Fibroblast of lung (primary cell): ENCODE measurements at places on chromosomes 2 and 18.

- no peak overlapping the region for H3K4me3 ChIP-seq
- DNase-seq: no peak
- H3K4me1 ChIP-seq: peaks cover 29% of the 10 kb centered on the region
- no peak overlapping the region for H3K27ac ChIP-seq
- H3K36me3 ChIP-seq: no peaks in the 10 kb centered on the region
- H3K27me3 ChIP-seq: no peaks in the 10 kb centered on the region
These were observed 423.6 kb upstream of the TNP1 start for GRCh38 chr2:217283460-217283859.

- no peaks in the 10 kb centered on the region for H3K36me3 ChIP-seq
- peak overlapping the region; percentile 68 for H3K4me3 ChIP-seq
- H3K27me3 ChIP-seq: peaks cover 23% of the 10 kb centered on the region
- H3K27ac ChIP-seq: no peak overlapping the region
These were observed 665 bp upstream of the CACNB4 start for GRCh38 chr2:152099367-152100050.

GRCh38 chr2:135096665-135097446 lies 44.8 kb downstream of the RAB3GAP1 start:
- DNase-seq: peak; percentile 52
- peak overlapping the region; percentile 20 for H3K27ac ChIP-seq
- H3K4me1 ChIP-seq: no peaks in the 10 kb centered on the region
- H3K36me3 ChIP-seq: no peaks in the 10 kb centered on the region
- H3K27me3 ChIP-seq: no peaks in the 10 kb centered on the region

DNA sequence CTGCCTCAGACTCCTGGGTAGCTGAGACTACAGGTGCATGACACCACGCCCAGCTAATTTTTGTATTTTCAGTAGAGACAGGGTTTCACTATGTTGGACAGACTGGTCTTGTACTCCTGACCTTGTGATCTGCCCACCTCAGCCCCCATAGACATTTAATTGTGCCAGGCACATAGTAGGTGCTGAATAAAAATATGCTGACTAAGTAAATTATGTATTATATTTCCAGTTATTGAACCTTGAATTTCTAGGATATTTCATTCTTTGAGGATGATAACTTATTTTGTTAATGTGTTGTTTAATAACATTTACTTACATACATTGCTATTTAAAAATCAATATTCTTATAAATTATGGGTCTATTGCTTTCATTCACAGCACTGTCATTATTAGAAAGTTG lies 190.4 kb upstream of the LRRTM4 start:
- no peaks in the 10 kb centered on the region for H3K27me3 ChIP-seq
- no peaks in the 10 kb centered on the region for H3K4me1 ChIP-seq
- no peaks in the 10 kb centered on the region for H3K36me3 ChIP-seq
- H3K4me3 ChIP-seq: no peak overlapping the region
- DNase-seq: no peak

DNA sequence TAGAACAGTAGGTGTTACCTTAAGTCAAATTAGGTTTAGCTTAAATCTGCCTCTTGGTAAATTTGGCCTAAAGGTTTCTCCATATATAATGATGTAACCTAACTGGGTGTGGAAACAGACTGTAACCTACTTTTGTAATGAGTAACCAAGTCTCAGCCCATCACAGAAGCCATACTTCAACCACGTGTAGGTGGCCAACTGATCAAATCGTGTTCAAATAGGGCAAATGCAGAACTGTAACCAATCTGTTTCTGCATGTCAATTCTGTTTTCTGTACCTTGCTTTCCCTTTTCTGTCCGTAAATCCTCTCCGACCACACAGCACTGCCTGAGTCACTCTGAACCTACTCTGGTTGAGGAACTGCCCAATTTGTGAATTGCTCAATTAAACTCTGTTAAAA lies 34.0 kb upstream of the PLA2R1 start:
- no peak for DNase-seq
- H3K4me3 ChIP-seq: no peak overlapping the region
- H3K27me3 ChIP-seq: no peaks in the 10 kb centered on the region
- no peaks in the 10 kb centered on the region for H3K4me1 ChIP-seq
- H3K27ac ChIP-seq: no peak overlapping the region

DNA sequence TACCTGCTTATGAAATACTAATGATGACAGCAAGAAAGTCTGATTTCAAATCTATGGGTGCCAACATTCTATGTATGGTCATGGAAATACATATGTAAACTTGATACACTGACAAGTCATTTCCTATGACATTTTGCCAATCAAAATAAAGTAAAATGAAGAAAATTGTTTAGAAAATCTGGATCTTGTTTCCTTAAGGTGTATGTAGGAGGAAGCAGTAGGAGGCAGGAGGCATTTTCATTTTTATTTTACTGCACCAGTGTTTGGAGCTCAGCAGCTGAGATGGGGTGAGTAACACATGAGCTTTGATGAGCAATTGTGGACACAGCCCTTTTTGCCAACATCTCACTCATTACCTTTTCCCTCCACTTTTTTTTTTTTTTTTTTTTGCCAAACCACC lies 167.0 kb downstream of the AFF3 start:
- H3K4me1 ChIP-seq: peaks cover 2% of the 10 kb centered on the region
- no peaks in the 10 kb centered on the region for H3K36me3 ChIP-seq
- H3K27ac ChIP-seq: no peak overlapping the region
- H3K4me3 ChIP-seq: no peak overlapping the region
- H3K27me3 ChIP-seq: no peaks in the 10 kb centered on the region

GRCh38 chr2:20588918-20589871 lies 61.7 kb downstream of the HS1BP3 start:
- no peak for DNase-seq
- no peaks in the 10 kb centered on the region for H3K27me3 ChIP-seq
- H3K36me3 ChIP-seq: no peaks in the 10 kb centered on the region

DNA sequence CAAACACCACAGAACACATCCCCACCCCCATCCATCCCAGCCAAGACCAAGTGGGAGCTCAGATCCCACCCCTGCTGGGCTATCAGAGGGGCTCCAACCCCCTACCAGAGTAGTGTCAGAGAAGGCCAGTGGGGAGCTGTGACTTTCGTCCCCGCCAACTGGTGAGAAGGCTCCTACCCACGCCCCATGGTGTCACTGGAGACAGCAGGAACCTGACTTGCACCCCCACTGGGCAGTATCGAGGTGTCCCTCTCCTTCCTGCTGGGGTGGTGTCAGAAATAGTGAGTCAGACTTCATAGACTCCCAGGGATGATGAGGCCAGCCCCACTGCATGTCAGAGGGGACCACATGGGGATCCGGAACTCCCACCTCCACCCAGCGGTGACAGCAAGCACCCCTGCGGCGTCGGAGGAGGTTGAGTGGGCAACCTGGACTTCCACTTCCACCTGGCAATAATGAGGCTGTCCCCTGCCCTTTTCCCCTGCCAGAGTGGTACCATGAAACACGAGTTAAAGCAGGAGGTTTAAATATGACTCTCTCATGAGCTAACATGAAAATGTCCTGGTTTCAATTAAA lies 106.7 kb downstream of the CTIF start:
- DNase-seq: no peak
- no peak overlapping the region for H3K27ac ChIP-seq
- H3K36me3 ChIP-seq: no peaks in the 10 kb centered on the region
- no peak overlapping the region for H3K4me3 ChIP-seq

DNA sequence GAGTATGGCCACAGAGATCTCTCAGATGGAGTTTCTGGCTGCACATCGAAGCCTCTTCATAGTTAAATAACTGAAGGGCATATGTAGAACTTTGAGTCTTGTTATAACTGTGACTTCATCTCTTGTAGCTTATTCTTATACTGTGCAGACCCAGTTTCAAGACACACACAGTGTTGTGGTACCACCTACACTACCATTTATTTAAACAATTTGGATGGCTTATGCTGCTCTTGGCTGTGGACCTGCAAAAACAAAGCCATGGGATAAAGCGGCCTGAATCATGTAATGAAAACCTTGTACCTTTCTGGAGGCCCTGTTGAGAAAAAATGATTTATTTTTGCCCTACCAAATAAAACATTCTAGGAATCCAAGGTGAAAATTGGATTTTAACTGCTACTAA lies 262.8 kb upstream of the RASGRP3 start:
- H3K4me3 ChIP-seq: no peak overlapping the region
- H3K27me3 ChIP-seq: no peaks in the 10 kb centered on the region
- H3K27ac ChIP-seq: no peak overlapping the region
- peaks cover 52% of the 10 kb centered on the region for H3K4me1 ChIP-seq
- DNase-seq: peak; percentile 91

DNA sequence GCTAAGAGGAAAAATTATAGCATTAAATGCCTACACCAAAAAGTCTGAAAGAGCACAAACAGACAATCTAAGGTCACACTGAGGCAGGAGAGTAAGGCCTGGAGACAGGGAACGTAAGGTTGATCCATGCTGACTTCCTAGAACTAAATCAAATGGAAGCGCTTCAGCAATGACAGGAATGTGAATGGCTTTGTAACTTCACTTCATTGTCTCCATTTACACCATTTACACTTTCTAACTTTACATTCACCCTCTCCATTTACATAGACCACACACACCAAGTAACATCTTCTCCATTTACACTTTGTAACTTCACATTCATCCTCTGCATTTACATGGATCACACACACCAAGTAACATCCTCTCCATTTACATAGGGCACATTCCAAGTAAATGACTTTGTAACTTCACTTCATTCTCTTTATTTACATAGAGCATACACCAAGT lies 103.1 kb upstream of the SPATS2L start:
- H3K4me1 ChIP-seq: no peaks in the 10 kb centered on the region
- H3K27me3 ChIP-seq: no peaks in the 10 kb centered on the region
- no peak overlapping the region for H3K27ac ChIP-seq

DNA sequence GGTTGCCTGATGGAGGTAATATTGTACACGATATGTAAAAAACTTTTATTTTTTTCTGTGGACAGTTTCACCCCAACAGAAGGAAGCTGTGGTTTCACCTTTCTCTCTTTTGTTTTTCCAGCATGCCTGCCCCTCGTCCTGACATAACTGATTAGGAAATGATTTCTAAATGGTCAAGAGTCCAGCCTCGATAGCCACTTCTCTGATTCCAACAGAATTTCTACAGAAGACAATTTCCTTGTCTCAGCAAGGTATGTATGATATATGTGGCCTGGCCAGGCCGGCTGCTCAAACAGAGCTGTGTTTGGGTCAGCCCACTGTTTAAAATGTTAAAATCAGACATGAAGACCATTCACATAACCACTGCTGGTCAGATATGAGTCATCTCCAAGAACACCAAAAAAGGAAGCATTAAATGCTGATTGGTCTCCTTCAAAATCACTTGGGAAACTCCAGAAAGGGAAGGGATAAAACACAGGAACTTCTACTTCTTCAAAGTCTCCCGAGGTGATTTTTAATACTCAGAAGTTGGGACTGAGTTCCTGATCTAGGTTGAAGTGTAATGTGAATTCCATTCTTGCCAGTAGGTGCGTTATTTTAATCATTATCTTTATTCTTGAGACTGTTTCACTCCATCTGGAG lies 22.3 kb downstream of the ATP8B1 start:
- H3K27me3 ChIP-seq: no peaks in the 10 kb centered on the region
- peaks cover 30% of the 10 kb centered on the region for H3K4me1 ChIP-seq
- peak; percentile 94 for DNase-seq
- peaks cover 2% of the 10 kb centered on the region for H3K36me3 ChIP-seq

GRCh38 chr2:17455343-17455742 lies 62.9 kb downstream of the RAD51AP2 start:
- H3K4me3 ChIP-seq: no peak overlapping the region
- no peaks in the 10 kb centered on the region for H3K36me3 ChIP-seq
- no peak overlapping the region for H3K27ac ChIP-seq
- no peaks in the 10 kb centered on the region for H3K27me3 ChIP-seq
- no peaks in the 10 kb centered on the region for H3K4me1 ChIP-seq

- H3K36me3 ChIP-seq: no peaks in the 10 kb centered on the region
- H3K4me1 ChIP-seq: peaks cover 5% of the 10 kb centered on the region
- H3K27me3 ChIP-seq: no peaks in the 10 kb centered on the region
- no peak overlapping the region for H3K27ac ChIP-seq
These were observed 5.4 kb upstream of the PUM2 start for GRCh38 chr2:20356042-20356441.

- no peaks in the 10 kb centered on the region for H3K27me3 ChIP-seq
- H3K27ac ChIP-seq: no peak overlapping the region
- H3K36me3 ChIP-seq: no peaks in the 10 kb centered on the region
- no peak overlapping the region for H3K4me3 ChIP-seq
These were observed 97.8 kb upstream of the SLC35G4 start for GRCh38 chr18:11511434-11512095.
